Cortex of kidney (tissue), 1 donor: ENCODE measurements at places on chromosomes 1 and 21.

DNA sequence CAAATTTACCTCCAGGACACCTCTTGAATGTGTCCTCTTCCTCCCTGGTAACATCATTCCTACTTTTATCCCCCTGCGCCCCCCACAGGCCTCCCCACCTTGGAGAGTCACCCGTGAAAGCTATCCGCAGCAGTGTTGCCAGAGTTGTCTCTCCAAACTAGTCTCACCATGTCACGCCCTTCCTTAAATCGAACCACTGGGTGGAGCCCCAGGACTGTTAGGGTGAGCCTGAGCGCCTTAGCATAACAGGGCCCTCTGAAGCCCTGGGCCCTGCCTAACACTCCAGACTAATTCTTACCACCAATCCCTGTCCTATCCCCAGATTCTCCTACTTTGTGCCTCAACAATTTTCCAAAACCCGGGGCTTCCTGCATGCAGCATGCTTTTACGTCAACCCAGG, 35.0 kb downstream of the HSD3B2 start:
- DNase-seq, result no peak

DNA sequence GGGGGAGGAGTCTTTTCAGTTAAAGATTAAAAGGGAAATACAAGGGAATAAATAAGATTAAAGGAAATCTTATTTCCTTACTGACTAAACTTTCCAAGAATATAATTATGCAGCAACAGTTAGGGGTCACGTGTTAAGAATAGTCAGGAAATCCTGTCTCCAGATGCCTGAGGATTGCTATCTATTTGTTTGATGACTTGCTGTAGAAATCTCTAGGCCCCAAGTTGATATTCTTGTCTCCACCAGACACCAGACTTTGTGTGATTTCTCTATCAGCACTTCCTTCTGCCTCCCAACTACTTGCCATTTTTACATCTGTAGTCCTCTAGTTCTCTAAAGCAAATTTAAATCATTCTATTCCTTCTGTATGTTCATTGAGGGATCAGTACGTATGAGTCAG, 77.5 kb downstream of the RPAP2 start:
- DNase-seq, result no peak

DNA sequence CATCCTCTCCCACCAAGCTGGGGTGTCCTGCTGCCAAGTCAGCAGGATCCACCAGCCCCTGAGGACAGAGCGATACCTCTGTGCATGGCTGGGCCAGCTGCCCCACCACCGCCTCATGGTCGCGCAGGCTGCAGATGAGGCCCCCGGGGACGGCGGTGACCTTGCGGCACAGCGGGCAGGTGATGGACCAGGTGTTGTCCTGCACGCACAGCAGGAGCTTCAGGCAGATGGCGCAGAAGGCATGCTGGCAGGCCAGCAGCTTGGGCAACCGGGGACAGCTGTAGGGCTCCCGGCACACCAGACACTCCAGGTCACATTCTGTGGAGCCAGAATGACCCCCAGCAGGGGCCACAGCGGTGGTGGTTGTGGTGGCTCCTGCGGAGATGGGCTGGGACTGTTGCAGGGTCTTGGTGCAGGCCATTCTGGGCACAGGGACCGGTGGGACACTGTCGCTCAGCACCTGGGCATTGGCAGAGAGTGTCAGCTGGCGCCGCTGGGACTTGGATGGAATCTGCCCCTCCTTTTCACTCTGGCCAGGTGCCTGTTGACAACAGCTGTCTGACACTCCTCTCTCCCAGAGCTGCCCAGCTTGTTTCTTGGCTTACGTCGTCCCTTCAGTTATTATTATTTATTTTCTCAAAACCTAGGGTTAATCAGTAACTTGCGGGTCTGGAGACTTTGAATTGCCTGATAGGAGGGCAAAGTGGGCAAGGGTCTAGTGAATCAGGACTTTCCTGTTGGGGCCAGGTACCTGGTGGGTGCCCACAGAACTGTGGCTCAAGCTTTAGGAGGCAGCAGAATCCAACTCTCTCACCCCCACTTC, at the start of gene RNF186:
Gene RNF186, minus strand, starts transcription at position 603 of the 823 bp plus-strand sequence. Its CDS starts 182 bp downstream, at position 421.
- DNase-seq, result no peak

GRCh38 chr21:33234635-33235520, 5.1 kb downstream of the IFNAR2 start:
- DNase-seq, result no peak

DNA sequence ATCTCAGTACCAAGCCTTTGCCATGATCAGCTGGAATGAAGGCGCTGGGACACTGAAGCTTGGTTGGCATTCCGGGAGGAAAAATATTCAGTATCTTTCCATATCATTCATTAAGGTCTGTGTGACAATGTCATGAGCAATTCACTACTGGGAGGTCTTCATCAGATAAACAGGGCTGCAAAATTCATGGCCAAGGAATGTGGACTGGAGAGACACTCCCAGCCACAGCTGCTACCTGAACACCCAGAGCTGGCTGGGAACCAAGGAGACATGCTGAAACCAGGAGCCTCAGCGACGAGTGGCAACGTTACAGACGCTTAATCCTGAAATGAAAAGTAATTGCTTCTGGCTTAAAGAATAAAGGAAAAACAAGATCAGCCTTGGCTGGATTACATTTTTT, 30.6 kb upstream of the DDAH1 start:
- DNase-seq, result no peak

DNA sequence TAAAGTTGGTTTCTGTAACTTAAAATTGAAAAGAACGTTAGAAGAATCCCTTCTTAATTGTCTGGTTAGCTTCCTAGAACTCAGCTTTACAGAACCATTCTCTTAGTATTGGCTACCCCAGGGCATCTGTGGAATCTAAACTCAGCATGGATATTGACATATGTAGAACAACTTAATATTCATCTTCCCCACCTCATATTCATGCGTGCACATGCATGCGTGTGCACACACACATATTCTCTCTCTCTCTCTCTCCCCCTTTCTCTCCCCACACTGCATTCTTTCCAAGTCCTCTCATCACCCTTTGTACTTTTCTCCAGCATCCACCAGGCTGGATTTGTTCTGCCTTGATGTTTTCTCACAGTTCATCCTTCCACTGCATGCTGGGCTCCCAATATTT, 13.4 kb downstream of the PIGM start:
- DNase-seq, result no peak

DNA sequence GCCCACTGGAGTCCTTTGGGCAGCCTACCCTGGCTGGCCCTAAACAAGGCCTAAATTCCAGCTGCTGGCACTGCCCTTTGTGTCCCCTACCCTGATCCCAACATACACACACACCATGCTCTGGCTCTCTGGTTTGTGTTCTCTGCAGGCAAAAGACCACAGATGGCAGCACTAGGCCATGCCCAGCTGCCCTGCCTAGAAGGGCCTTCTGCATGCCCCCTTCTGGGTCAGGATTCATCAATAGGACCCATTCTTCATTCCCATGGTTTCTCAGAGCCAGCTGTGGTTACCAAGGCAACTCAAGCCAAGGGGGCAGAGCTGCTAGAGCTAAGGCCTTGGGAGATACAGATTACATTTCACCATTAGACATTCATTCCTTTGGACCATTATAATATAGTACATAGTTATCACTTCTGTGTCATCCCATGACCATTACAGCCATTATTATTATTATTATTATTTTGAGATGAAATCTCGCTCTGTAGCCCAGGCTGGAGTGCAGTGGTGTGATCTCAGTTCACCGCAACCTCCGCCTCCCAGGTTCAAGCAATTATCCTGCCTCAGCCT, 17.5 kb downstream of the ASAP3 start:
- DNase-seq, result no peak

DNA sequence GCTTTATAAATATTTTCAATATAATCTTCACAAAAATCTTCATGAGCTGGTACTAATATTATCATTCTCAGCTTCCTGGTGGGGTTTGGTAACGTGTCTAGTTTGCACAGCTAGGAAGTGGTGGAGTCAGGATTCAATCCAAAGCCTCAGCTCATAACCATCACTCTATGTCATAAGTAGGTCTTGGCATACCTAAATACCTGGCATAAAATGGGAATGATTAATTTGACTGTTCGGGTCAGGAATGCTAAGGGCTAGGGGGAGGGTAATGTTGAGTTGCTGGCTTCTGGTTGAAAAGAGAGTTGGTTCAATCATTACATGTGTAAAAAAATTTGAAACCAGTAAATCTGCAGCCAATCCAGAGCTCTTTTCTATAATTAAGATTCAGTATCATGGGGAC, 5.6 kb upstream of the SAMSN1 start:
- no peak for DNase-seq

GRCh38 chr1:30488324-30488913, 235.0 kb downstream of the MATN1 start:
- DNase-seq, result no peak

DNA sequence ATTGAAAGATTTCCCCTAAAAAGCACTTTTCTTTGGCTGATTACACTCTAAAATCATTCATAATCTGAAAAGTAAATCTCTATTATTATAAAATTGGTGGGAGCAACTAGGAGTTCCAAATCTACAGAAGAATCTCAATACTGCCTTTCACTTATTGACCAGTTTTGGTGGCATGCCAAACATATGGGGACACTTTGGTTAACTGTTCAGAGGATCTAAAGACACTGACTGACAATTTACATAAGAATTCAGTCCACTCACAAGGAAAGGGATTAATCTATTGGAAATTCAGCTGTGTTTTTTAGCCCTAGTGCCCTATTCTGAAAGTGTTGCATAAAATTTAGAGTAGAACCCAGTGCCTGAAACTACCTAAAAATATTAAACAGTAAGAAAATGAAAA, 113.6 kb downstream of the LRRC40 start:
- DNase-seq, result no peak

GRCh38 chr1:205775717-205776056, 405 bp upstream of the RAB29 start:
- DNase-seq, result no peak

DNA sequence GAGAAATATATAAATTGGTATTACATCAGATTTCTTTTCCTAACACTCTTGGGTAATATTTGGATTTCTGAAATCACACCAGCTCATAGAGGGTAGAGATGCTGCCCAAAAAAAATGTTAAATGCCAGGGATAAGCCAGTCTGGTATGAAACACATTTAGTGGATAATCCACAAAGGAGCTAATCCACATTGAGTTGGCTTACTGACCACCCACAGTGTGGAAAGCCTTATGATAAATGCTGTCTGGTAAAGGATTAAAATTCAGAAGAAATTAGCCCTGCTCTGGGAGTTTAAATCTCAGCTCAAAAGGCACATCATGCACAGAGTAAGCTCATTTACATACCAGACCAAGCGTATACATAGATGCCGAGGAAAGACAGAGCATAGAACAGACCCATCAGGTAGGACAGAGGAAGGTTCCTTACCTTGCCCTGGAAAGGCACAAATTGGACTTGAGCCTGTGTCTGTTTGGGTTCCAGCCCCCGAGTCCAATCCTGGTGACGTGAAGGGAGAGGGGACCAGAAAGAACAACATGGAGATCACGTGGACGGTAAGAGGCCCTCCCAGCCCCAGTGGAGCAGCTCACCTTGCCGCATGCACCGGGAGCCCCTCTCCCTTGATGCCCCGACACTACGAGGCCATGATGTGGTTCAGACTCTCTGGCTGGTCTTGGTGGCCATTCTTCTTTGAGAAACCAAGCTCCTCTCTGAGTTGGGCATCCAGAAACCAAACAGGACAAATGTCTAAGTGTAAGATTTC, 62.9 kb upstream of the CNTN2 start:
- DNase-seq, result no peak

DNA sequence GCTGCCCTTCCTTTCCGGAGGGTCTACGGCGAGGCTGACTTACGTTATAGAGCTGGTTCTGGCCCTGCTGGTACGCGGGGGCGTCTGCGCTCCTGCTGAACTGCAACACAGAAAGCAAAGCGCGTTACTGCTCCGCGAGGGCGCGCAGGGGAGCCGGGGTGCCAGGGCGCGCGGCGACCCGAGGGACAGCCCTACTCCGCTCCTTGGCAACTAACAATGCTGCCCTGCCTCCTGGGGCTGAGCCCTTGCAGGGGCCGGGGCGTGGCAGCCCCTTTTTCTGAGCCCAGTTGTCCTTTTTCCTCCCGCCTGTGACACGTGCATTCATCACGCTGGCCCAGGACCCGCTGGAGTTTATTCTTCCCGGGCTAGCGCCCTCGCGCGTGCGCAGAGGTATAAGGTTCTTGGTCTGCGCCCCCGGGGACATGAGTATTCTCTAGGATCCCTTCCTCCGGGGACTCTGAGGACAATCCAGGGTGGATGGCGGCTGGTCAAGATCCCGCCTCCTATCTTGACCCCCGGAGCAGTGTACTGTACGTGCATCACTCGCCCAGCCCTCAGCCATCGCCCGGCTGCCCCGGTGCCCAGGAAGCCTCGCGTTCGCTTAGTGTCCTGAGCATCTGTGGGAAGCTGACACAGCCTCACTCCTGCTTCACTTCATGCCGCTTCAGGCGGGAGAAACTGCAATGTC, 78.9 kb downstream of the CD247 start:
- DNase-seq, result no peak

DNA sequence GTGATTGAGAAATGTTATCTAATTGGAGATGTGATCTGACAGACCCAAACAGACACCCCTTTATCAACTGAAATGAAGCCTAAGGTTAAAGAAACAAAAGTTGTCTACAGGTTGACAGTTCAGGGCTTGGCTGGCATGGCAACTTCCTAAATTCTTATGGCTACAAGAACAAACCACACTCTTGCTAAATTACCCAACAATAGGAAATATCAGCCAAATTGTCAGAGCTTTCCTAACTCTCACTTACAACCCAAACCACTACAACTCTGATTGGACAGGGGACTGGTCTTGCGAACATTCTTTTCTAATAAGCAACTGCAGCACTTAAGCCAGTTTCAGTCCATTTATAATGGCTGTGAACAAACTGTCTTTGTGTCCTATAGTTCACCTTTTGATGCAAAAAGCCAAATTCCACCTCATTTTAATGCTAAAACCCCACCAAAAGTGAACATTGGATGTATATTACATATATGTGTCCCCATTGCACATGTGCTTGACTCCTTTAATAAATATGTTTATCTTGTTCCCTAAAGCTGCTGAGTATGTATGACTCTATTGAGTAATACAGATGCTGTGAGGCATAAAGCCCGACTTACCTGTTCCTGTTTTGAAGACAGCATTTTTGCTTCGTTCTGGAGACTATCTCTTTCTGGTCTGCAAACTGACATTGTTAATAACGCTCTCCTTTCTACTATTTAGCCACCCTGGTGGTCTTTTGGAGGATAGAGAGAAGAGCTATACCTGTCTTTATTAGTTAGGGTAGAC, 101.3 kb upstream of the HMCN1 start:
- DNase-seq, result no peak

GRCh38 chr1:169184812-169185211, 78.3 kb downstream of the ATP1B1 start:
- no peak for DNase-seq

DNA sequence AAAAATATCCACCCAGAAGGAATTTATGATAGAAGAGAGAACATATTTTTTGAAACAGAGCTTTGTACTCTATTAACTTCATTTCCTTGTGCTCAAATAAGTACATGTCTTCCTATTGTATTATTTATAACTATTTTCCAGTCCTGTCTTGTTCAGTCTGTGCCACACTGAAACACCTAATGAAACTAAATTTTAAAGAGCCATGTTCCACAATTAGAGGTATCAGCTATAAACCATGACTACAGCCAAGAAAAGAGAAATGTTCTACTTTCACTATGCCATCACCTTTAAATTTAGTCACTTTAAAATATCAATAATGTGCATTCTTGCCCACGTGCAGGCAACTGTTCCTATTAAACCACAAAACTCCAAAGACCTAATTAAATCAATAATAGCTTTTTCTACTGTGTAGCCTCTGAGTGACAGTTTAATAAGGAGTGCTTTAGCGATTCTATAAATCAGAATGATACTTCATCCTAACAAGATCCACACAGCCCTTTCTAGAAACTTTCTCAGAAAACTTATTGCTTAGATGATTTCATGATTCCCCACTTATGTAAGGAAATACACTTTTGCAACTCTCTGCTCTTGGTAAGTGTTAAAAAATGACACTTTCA, 404.9 kb upstream of the CHRM3 start:
- DNase-seq, result no peak

- DNase-seq, result no peak
These were observed 6.4 kb upstream of the GUCA2B start for GRCh38 chr1:42146626-42147320.
